Adrenal gland (tissue), 19 donors: ENCODE measurements at places on chromosomes 12 and 14. TPM values are rescaled to one million over a fixed set of nuclear protein-coding genes. Genes with fewer than 3 reads are reported as not detected.

The PZP gene
- 0.50 TPM for total RNA-seq

The ZNF891 gene
- 1.2 TPM for total RNA-seq

DNA sequence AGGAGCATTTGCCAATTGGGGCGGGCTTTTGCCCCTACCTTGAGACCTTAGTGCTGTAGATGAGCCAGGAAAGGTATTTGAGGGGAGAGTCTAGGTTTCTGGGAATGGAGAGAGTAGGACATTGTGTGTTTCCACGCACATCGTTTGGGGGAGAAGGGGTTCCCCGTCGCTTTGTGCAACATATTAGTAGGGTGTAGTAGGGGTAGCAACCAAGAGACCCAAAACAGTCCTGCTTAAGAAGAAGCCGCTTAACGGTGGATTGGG, 694 bp upstream of the PTGES3 start:
- no peak for DNase-seq

DNA sequence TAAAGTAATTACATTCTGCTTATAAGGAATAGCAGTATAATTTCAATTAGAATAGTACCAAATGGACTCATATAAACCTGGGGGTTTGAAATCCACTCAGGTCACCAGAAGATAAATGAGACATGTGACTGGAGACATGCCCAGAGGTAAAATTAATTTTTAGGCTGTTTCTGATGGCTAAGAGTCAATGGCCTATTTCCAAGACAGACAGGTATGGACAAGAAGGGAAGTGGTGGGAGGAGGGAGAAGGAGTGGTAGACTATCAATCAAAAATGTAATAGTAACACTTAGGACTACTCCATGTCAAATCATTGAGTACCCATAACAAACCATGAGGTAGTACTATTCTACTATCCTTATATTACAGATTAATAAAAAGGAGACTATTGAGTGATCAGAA, 544.0 kb downstream of the GALC start:
- no peak for DNase-seq

DNA sequence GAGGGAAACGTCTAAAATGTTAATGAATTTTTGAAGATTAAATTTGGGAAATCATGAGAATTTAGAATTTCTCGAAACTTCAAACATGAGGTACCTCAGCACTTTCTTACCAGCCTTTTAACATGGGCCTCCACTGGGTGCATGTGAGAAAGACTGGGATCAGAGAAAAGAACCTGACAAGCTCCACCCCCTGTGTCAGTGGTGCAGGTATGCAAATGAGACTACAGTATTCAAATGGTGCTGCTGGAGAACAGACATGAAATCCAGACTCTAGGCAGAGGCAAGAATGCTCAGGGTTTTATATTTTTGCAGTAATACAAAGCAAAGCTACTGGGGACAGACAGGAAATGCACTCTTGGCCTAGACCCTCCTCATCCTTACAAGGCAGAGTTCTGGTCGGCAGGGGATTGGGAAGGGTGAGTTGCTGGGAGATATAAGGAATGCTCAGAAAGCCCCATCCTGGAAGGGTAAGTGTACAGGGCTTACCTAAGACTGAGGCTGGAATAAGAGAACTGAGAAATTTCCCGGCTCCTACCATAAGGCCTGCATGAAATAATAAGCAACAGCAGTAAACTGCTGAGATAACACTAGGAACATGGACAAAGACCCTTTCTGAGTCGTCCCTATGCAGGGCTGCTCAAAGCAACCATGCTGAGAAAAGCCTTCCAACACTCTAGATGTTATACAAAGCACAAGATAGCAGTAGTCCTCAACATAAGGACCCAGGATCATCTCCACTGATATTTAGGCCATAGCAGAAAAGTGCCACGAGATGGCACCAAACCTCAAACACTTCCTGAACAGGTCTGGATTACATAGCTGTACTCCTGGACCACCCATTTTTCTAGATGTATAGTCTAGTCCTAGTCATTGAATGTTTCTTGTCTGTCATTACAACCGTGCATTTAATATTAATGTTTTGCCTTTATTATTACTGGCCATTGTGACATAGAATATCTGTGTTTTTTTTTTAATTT, 260.8 kb downstream of the RASSF9 start:
- peak; percentile 38 for DNase-seq

GRCh38 chr14:74219277-74220205, 19.7 kb upstream of the VSX2 start:
- no peak for DNase-seq

DNA sequence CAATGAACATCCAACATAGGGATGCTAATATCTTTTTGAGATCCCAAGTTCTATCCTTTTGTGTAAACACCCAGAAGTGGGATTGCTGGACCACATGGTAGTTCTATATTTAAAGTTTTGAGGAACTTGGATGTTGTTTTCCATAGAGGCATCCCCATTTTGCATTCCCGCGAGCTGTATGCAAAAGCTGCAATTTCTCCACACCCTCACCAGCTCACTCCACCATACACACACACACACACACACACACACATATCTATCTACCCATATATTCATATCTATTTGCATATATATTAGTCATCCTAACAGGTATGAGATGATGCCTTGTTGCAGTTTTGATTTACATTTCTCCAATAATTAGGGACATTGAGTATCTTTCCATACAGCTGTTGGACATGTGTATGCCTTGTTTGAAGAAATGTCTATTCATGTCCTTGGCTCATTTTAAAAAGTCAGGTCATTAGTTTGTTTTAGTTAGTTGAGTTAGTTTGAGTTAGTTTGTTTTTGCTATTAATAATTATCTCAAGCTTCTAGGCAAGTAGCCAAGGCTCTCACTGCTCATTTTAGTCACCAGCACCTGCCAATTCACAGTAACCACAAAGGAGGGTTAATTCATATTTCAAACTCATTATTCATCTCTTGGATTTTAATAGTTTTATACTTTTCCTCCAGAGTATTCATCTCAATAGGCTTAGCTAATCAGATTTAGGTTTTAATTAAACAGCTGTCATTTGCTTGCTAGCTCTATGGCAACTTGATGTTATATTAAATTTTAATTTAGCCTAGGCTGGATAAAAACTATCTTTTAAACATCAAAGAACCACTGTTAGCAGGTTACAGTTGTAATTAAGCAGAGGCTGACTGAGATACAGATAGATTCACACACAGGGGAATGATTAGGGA, 1435.9 kb upstream of the TMEM132C start:
- no peak for DNase-seq

DNA sequence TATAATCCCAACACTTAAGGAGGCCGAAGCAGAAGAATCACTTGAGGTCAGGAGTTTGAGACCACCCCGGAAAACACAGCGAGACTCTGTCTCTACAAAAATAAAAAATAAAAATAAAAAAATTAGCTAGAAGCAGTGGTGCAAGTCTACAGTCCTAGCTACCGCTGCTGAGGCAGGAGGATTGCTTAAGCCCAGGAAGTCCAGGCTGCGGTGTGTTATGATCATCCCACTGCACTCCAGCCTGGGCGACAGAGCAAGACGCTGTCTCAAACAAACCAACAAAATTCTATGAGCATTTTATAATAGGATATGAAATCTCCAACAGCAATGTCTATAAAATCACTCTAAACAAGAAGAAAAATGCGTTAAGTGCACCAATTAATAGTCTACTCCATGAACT, 75.3 kb downstream of the PPP1R12A start:
- DNase-seq = no peak

- DNase-seq = no peak
Observed at GRCh38 chr14:44347316-44347715, 159.8 kb downstream of the FSCB start.

DNA sequence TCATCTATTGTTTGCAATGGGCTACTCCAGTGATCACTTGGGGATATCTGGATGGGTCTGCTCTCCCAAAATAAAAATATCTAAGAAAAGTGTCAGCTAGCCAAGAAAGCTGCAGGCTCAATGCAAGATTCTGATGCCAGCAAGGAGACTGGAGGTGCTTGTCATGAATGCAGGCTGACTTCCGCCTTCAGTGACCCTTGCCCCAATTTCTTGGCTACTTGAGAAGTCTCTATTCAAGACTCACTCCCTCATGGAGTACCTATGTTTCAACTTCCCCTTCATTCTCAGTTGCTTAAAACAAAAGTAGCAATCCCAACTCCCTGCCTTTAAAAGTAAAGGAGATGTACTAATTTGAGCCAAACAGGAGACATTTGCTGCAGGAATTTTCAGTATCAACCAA, 123.9 kb downstream of the GPR65 start:
- DNase-seq = peak; percentile 35
